SHP77 (cell line): ENCODE measurements at places on chromosomes 12 and 14.

GRCh38 chr12:112097641-112098040 lies 10.9 kb downstream of the NAA25 start:
- no peak for DNase-seq

- no peak for DNase-seq
These were observed 148.7 kb downstream of the BCL11B start for GRCh38 chr14:99123208-99123870.

GRCh38 chr14:52949249-52949648 lies 1.6 kb downstream of the FERMT2 start:
- no peak for DNase-seq

- DNase-seq, result no peak
These were observed 87.1 kb upstream of the FOXN3 start for GRCh38 chr14:89504091-89504490.

- no peak for DNase-seq
These were observed 30.4 kb downstream of the SETD3 start for GRCh38 chr14:99450266-99450665.

DNA sequence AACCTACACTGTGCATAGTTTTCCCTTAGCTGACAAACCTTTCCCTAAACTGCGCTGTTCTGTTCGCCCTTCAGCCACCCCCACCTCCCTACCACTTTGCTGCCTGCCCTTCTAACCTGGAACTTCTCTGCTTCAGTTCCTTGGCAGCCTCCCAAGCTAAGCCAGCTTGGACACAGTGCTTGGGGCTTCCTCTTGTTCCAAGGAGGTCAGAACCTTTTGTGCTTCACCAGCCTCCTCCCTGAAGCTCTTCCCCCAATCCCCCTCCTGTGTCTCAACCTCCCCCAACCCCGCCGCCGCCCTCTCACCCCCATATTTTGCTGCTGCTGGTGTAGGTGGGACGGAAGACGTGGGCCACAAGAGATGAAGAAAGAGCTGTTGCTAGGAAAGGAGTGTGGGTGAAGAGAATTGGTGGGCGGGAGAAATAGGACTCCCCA lies 8.1 kb upstream of the RIC8B start:
- DNase-seq, result no peak

DNA sequence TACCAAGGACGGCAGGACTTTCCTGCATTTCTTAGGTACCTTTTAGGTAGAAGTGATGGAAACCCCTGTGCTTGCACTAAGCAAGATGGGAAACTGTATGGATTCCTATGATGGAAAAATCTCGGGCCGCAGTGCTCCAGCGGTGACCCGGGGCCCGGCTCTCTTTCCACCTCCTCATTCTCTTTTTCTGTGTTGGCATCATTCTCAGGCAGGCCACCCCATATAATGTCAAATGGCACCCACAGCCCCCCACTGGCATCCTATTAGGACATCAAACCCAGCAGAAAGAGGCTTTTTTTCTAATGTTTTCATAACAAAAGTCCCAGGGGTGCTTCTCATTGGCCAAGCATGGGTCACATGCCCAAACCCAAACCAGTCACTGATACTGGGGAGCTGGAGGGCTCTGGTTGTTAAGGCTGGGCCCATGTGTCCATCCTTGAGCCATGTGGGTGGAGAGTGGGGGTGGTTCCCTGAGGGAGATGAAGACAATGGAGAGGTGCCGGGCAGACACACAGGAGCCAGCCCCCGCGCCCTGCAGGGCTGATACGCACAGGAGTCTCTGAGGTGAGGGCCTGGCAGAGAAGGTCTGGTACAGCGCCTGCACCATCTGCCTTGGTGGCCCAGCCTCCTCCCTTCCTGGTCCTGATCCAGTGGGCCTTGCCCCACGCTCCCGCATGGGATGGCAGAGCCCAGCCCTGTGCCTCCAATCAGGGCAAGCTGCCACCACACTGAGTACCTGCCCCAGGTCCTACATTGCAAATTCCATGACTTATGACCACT lies 142.1 kb downstream of the CALM1 start:
- DNase-seq, result no peak

- DNase-seq, result no peak
These were observed 46.2 kb downstream of the GALNT8 start for GRCh38 chr12:4766445-4766844.

GRCh38 chr12:85531341-85531740 lies 251.3 kb downstream of the ALX1 start:
- no peak for DNase-seq

DNA sequence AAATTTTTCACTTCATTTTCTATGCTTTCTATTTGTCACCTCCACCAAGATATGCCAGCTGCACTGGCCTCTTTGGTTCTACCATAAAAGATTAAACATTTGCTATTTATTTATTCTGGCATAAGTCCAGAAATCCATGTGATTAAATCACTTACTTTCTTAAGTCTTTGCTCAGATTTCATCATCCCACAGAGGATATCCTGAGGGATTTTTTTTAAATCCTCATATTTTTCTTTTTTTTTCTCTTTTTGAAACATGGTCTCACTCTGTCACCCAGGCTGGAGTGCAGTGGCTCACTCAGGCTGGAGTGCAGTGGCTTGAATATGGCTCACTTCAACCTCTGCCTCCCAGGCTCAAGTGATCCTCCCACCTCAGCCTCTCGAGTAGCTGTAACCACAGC lies 645.4 kb upstream of the ATXN7L3B start:
- DNase-seq, result no peak

DNA sequence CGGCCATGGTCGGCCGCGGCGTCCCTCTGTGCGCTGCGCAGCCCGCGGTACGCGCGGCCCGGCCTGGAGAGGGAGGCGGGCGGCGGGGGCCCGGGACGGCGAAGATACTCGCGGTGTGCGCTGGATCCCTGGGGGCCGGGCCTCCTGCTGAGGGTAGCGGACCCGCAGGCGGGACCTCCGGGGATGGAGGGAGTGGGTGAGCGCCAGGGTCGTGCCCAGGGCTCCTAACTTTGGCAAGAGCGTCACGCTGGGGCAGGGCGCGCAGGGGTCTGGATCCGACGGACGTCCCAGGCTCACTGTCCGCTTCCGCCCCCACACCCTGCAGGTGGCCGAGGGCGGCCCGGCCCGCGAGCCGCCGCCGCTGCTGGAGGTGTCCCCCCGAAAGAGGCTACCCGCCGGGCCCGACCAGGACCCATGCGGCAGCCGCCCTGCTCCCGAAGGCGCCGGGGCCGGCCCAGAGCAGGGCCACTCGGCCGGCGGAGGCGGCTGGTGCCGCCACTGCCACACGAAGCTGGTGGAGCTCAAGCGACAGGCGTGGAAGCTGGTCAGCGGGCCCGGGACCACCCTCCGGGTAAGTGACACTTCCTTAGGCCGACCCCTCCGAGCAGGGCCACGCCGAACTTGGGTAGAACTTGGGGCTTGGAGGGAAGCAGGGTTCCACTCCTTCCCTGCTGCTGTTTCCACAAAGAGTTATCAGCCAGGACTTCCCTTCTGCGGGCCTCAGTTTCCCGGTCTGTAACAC lies 502 bp downstream of the KIF26A start:
- DNase-seq, result no peak

GRCh38 chr12:124604264-124604680 lies 36.9 kb upstream of the NCOR2 start:
- DNase-seq, result no peak
